ENCODE measurements at places on chromosomes 13 and 19. TPM values are rescaled to one million over a fixed set of nuclear protein-coding genes. Genes with fewer than 3 reads are reported as not detected.

The FGF22 gene
- total RNA-seq, result not detected

GRCh38 chr13:44927968-44928367 is 61.3 kb downstream of the NUFIP1 start:
- no peaks in the 10 kb centered on the region for H3K27me3 ChIP-seq
- H3K4me3 ChIP-seq, result no peak overlapping the region
- H3K4me1 ChIP-seq, result no peaks in the 10 kb centered on the region
- no peak for DNase-seq

DNA sequence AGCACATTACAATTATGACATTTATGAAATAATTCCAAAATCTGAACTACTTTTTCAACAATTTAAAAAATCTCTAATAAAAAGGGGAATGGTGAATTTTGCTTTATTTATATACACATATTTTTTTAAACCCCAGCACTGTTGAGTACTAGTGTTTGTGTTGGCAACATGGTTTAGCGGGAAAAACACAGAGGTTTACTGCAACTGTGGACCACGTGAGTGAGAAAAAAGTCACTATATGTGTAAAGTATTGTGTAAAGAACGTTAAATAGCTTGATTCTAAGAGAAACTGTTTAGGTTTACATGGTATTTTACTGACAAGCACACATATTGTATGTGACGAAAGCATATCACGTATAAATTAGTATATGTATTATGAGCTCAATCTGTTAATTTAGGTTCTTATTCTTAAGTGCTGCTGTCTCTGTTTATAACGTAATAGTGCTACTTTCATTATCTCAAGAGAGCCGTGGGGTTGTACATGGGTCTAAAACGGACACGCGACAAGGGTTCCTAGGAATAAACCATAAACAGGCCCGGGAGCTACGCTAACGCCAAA is 617 bp downstream of the SKA3 start:
- no peak for DNase-seq
- peak overlapping the region; percentile 89 for H3K4me3 ChIP-seq
- H3K4me1 ChIP-seq, result peaks cover 6% of the 10 kb centered on the region
- H3K27me3 ChIP-seq, result no peaks in the 10 kb centered on the region
- H3K36me3 ChIP-seq, result no peaks in the 10 kb centered on the region
- peak overlapping the region; percentile 96 for H3K27ac ChIP-seq

DNA sequence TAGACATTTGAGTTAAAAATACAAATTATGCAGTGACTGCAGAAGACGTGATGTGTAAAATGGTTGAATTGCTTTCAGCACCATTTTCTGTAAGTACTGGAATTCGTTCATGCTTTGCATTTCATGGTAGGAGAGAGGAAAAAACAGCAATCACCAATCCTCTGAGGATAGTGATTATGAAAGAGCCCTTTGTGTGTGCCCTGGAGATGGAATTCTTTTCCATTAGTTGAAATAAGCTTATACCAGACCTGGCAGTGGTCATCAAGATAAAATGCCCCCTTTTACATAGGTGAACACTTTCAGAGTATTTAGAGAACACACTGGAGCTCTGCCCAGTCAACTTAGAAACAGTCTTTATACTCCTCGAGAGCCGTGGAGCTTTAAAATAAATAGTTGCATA is 1.7 kb downstream of the CNMD start:
- peak; percentile 14 for DNase-seq
- H3K27me3 ChIP-seq, result peaks cover 56% of the 10 kb centered on the region
- H3K4me3 ChIP-seq, result no peak overlapping the region
- no peak overlapping the region for H3K27ac ChIP-seq
- H3K36me3 ChIP-seq, result no peaks in the 10 kb centered on the region

GRCh38 chr13:48739386-48739964 is 85.7 kb downstream of the CYSLTR2 start:
- H3K36me3 ChIP-seq, result no peaks in the 10 kb centered on the region
- no peak overlapping the region for H3K27ac ChIP-seq

DNA sequence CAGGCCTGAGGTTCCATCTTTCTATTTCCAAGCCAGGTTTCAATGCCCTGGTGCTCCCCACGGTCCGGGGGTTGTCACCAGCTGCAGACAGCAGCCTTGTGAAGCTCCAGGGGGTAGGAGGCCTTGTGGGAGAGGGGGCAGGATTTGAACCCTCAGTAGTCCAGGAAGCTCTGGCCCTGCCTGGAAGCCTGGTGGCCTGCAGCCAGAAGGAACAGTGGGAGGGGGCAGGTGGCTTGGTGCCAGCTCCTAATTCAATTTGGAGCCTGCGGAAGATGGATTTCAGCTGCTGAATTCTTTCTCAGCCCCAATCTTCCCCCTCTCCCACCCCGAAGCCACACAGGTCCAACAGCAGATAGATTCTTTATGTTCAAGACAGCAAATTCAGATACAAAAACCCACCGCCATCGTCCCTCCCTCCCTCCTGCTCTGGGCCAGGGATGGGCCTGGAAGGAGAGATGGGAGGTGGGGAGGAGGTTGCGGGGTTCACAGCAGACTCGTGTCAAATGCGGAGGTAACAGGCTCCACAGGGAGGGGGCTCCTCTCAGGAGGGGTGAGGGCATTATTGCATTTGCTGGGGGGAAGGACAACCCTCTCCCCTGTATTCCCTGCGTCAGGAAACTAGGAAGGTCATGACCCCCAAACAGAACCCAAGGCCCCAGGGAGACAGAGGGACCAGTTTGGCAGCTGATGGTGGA is 2.4 kb upstream of the PTGER1 start:
- H3K27me3 ChIP-seq, result no peaks in the 10 kb centered on the region
- no peaks in the 10 kb centered on the region for H3K36me3 ChIP-seq
- no peak overlapping the region for H3K27ac ChIP-seq
- DNase-seq, result peak; percentile 87
- no peak overlapping the region for H3K4me3 ChIP-seq

Data from cardiac muscle cell (in vitro differentiated cells and primary cell).